ENCODE measurements at places on chromosomes 6 and 20.

- no peak for DNase-seq
Observed at GRCh38 chr20:19022118-19022575, 190.3 kb upstream of the SLC24A3 start.

GRCh38 chr6:134177753-134178160 is 125.3 kb upstream of the SLC2A12 start:
- no peak for DNase-seq

DNA sequence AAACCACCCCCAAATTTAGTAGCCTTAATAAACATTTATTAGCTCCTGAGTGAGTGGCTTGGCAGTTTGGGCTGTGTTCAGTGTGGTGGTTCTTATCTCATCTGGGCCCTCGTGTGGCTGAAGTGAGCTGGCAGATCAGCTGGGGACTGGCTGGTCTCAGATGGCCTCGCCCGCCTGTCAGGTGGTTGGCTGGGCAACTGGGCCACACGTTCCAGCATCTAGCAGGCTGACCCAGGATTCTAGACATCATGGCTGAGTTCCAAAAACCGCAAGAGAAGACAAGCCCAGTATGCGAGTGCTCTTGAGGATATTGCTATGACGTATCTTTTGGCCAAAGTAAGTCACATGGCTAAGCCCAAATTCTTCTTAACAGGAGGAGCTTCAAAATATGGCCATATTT is 28.9 kb downstream of the EIF2S2 start:
- DNase-seq, result no peak

- DNase-seq, result peak; percentile 57
Observed at GRCh38 chr6:90397929-90398674, 101.5 kb upstream of the BACH2 start.

GRCh38 chr6:158978757-158979156 is 21.2 kb downstream of the RSPH3 start:
- DNase-seq, result no peak

GRCh38 chr20:46991880-46992639 is 97.4 kb downstream of the EYA2 start:
- no peak for DNase-seq

- DNase-seq, result no peak
Observed at GRCh38 chr6:2061880-2062279, 183.5 kb downstream of the GMDS start.

DNA sequence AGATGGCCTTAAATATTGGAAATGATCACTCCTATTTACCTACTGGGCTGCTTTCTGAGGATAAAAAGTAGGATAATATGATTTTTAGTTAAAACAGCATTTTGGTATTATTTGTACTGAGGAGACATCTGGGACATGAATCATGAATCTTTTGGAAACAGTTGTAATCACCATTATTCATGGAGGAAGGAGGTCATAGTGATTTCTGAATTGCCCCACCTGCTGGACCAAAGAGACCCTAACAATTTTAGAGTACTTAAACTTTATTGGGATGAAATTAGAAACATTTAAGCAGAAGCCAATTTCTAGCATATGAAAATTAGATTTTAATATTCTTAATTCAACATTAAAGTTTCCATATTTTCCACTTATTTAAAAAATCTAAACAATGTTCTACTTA is 108.4 kb upstream of the SIM1 start:
- no peak for DNase-seq

DNA sequence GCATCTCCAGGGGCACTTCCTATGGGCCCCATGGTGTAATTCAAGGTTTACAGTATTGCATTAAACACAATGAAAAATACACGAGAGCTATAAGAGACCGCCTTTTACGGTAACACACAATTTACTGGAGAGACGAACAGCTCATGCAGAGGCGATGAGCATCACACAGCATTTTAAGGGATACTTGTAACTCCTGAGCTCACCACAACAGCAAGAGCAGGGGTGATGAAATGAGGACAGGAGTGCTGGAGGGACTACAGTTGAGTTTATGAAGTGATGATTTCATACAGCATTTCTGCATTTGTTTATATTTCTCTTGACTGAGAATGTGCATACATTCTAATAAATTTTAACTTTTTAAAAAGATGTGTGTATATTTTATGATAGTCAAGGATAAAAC is 113.9 kb downstream of the WDR27 start:
- no peak for DNase-seq

DNA sequence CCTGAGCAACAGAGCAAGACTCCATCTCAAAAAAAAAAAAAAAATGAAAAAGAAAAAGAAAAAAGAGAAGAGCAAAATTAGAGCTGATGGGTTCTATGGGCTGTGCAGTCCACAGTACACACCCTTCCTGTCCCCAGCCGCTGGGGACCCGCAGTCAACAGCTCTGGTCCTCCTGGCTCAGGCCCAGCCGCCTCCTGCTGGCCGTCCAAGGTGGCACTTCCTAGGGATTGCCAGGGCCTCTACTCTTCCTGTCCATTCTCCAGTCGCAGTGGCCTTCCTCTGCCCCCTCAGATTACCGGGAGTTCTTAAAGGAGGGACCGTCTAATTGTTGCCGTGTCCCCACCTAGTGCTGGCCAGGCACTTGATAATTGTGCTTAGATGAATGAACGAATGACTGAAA is 41.7 kb downstream of the TMEM242 start:
- no peak for DNase-seq

DNA sequence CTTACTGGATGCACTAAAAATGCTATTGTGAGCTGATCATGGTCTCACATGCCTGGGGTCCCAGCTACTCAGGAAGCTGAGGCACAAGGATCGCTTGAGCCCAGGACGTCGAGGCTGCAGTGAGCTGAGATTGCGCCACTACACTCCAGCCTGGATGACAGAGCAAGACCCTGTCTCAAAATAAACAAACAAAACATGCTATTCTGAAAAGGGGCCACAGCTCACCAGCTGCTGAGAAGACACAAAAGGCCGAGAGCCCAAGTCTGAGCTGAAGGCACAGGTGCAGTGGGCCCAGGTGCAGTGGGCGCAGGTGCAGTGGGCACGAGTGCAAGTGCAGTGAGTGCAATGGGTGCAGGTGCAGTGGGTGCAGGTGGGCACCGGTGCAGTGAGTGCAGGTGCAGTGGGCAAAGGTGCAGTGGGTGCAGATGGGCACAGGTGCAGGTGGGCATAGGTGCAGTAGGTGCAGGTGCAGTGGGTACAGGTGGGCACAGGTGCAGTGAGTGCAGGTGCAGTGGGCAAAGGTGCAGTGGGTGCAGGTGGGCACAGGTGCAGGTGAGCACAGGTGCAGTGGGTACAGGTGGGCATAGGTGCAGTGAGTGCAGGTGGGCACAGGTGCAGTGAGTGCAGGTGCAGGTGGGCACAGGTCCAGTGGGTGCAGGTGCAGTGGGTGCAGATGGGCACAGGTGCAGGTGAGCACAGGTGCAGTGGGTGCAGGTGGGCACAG is 16.0 kb downstream of the ZBTB46 start:
- DNase-seq, result no peak

- no peak for DNase-seq
Observed at GRCh38 chr6:148423601-148424270, 81.1 kb downstream of the SASH1 start.

Measured in stimulated activated naive CD4-positive, alpha-beta T cell (primary cell).